ENCODE measurements at places on chromosomes 2 and 18.

GRCh38 chr2:131488306-131489205, 3.6 kb downstream of the MZT2A start:
- no peak for DNase-seq

GRCh38 chr2:65390134-65390533, 42.3 kb downstream of the SPRED2 start:
- no peak for DNase-seq

GRCh38 chr2:176852667-176853066, 359.9 kb upstream of the HNRNPA3 start:
- DNase-seq, result no peak

DNA sequence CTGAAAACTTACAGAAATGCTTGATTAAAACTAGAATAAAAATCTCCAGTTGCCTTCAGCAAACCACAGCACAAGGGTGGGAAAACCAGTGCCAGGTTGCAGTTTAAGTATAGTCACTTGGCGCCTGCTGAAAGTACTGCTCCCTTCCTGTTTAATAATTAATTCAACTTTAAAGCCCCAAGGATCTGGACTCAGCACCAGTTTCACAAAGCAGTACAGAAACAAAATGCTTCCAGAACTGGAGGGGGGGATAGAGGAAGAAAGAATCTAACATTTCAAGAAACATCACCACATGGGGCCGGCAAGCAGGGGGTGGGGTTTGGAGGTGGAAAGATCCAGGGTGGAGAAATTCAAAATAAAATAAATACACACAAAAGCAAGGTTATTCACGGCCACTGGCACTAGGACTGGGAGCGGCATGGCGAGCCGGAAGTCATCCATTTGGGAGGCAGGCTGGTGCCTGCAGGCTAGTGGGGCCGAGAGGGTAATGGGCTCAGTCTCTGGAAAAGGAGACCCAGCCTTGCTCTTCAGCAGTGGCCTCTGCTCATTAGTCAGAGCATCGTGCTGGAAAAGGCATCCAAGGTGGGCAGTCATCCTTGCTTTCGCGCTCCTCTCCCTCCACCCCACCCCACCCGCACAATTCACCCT, 85.8 kb downstream of the POU3F3 start:
- peak; percentile 85 for DNase-seq

- no peak for DNase-seq
Observed at GRCh38 chr2:46147626-46148368, 149.4 kb upstream of the EPAS1 start.

Measured in Caki2 (cell line).